ENCODE measurements at places on chromosomes 16 and 17.

DNA sequence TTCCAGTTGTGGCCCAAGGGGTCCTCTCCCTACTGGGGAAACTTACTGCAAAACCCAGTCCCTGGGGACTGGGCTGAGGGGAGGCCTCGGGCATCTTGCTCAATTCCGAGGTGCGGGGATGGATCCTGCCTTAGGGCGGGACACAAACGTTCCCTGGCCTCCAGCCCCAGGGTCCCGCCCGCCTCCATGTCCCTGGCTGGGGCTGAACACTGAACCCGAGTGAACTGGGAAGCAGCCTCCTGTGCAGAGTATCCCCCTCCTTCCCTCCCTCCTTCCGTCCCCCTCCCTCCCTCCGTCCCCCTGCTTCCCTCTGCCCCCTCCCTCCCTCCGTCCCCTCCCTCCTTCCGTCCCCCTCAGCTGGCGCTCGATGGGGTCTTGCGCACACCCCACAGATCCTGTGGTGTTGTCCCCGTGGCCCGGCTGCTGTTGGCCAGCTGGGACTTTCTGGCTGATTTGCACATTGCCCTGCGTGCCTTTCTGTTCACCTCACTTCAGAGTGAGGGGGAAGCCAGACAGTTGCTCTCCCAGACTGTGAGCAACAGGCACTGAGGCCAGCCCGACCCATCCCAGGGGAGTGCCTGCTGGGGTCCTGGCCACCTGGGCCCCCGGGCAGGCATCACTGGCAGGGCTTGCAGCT lies 5.5 kb downstream of the TRAF7 start:
- peak; percentile 53 for DNase-seq

- DNase-seq = no peak
Observed at GRCh38 chr17:47621293-47622179, 28.2 kb upstream of the KPNB1 start.

- no peak for DNase-seq
Observed at GRCh38 chr16:30604316-30604947, 5.8 kb downstream of the ZNF689 start.

- DNase-seq = peak; percentile 63
Observed at GRCh38 chr17:1573932-1574696, 11.5 kb upstream of the PITPNA start.

GRCh38 chr17:40021451-40021971 lies 6.3 kb downstream of the CSF3 start:
- DNase-seq = no peak

- DNase-seq = peak; percentile 71
Observed at GRCh38 chr16:8660841-8661301, 13.5 kb upstream of the ABAT start.

All from HepG2 (cell line).